ENCODE measurements at places on chromosomes 2 and 18.

DNA sequence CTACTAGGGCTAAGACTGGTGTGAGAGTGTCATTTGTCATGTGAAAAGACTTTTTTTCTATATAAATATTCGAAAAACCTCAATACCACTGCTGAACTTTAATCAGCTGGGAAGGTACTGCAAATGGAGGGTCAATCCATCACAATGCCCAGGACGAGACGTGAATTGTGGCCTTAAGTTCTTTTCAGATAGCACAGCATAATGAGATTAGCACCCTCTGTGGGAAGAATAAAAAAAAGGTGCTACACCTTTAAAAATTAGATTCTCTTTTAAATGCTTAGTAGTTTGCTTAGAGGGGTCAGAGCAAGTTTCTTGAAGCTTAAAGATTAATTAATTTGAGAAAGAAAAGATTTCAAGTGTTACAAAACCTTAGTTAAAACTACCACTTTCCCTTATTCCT is 5.6 kb downstream of the LRRTM1 start:
- no peak for DNase-seq

GRCh38 chr2:157238296-157238695 is 19.2 kb upstream of the GALNT5 start:
- no peak for DNase-seq

DNA sequence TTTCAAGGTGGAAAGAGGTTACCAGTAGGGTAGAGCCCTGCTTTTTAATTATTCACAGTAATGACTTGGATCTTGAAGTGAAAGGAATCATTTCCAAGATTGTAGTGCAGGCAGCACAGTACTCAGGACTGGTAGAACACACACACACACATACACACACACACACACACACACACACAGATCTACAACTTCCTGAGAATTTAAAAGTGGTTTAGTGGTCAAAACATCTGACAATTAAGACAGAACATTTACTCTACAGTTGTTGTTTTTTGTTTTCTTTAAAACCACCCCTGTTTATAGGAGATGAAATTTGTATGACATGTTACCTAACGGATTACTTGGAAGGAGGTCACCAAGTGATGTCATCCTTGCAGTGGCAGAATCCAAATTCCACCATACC is 146.7 kb upstream of the VRK2 start:
- no peak for DNase-seq

DNA sequence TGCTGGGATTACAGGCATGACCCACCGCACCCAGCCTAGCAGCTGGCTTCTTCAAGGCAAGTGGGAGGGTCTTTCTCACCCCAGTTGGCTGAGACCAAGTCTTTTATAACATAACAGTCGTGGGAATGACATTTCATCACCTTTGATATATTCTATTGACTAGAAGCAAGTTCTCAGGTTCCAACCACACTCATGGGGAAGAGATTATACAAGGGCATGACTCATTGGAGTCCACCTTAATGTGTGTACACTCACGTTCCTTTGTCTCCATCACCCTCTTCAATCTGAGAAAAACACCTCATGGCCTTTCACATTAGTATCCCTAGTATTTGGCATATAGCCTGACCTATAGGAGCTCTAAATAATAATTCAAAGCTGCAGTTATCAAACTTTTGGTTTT is 2.8 kb upstream of the BBS5 start:
- no peak for DNase-seq

- DNase-seq: no peak
Measured at GRCh38 chr2:105721991-105722511, 22.7 kb upstream of the NCK2 start.

- DNase-seq: no peak
Measured at GRCh38 chr2:46547223-46548102, 68.1 kb downstream of the TMEM247 start.

GRCh38 chr18:77144451-77145118 is 12.0 kb upstream of the MBP start:
- DNase-seq: no peak

DNA sequence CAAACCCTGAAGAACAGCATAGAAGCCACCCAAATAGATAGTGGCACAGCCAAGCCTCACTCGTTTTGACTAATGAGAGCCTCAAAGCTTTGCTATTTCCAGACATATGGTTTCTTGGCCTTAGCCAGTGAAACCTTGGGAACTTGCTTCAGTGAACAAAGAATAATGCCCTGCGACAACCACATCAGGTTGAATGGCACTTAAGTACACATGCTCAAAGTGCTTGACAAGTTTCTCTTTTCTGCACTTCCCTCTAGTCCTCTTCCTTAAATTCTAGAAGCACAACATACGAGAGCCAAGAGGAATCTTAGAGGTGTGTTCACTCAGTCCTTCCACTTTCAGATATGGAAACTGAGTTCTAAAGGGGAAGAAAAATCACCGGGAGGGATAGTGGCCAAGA is 258.3 kb downstream of the HAUS1 start:
- DNase-seq: no peak

DNA sequence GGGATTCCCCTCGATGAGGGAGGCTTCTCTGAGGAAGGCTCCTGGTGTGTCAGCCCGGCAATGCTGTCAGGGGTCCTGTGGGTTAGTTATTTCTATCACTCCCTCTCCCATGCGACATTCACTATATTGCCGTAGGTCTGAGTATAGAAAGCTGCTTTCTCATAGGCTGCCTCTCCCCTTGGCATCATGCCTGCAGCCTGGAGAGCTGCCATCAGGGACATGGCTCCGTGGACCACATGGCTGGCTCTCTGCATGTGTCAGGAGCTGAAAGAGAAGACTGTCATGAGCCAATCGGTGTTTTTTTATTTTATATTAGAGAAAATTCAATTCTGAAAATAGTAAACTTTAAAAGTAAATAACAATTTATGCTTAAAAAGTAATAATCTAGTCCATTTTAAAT is 198.0 kb downstream of the CDH20 start:
- no peak for DNase-seq

GRCh38 chr18:8439055-8439454 is 170.2 kb upstream of the RAB12 start:
- DNase-seq: no peak

GRCh38 chr2:37892436-37893114 is 32.5 kb upstream of the RMDN2 start:
- DNase-seq: no peak

DNA sequence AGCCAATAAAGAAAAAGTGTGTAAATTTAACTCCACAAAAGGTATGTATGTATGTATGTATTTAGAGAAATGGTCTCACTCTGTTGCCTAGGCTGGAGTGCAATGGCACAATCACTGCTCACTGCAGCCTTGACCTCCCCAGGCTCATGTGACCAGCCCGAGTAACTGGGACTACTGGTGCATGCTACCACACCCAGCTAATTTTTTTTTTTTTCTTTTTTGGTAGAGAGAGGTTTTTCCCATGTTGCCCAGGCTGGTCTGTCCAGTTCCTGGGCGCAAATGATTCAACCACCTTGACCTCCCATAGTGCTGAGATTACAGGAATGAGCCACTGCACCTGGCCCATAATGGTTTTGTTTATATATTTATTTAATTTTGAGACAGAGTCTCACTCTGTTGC is 67.1 kb downstream of the CERKL start:
- no peak for DNase-seq

DNA sequence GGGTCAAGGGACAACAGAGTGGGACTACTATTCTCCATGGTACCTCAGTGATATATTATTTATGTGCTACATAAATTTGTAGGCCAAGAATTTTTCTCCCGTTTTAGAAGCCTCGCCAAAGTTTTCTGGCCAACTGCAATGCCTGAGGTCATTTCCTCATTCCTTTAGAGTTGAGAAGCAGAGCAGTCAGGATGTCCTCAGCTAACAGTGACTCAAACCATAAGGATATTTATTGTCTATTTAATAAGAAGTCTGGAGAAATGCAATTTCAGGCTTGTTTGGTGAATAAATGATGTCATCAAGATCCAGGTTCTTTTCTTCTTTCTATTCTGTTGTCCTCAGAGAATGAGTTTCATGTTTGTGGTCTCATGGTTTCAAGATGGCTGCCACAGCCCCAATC is 91.0 kb downstream of the ADCYAP1 start:
- no peak for DNase-seq

GRCh38 chr18:36365836-36366775 is 68.6 kb downstream of the FHOD3 start:
- no peak for DNase-seq

GRCh38 chr2:218398437-218399390 is 954 bp upstream of the CTDSP1 start:
- peak; percentile 75 for DNase-seq

- DNase-seq: no peak
Measured at GRCh38 chr2:16115291-16115690, 174.9 kb downstream of the MYCN start.

DNA sequence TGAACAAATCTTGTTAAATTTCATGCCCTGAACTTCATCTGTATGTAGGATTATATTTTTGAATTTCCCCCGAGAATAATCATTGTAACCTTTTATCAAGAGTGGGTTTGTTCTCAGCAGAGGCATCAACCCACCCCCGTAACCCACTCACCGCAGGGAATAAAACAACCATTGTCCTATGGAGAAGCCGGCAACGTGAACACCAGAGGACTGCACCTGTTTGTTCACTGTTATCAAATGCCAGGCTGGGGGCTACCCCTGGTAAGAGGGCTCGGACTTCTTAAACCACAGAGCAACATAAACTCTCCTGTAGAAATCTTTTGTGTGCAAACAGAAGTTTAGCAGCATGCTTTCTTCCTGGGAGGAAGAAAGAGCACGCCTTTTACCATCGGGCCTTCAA is 610.4 kb downstream of the ERBB4 start:
- DNase-seq: no peak

- DNase-seq: no peak
Measured at GRCh38 chr2:68365087-68365486, at the start of gene PLEK. TSS of gene PLEK (plus strand) at chr2:68365282. CDS start at chr2:68365352, 70 bp downstream.

GRCh38 chr2:123521854-123522253 is 503.2 kb upstream of the CNTNAP5 start:
- DNase-seq: no peak

- DNase-seq: no peak
Measured at GRCh38 chr2:76861708-76862107, 660.5 kb downstream of the LRRTM4 start.

GRCh38 chr2:203817147-203817546 is 50.4 kb upstream of the CTLA4 start:
- no peak for DNase-seq

GRCh38 chr18:24988253-24988840 is 363.6 kb downstream of the ZNF521 start:
- DNase-seq: no peak

- DNase-seq: no peak
Measured at GRCh38 chr2:16186661-16187481, 246.5 kb downstream of the MYCN start.

- DNase-seq: no peak
Measured at GRCh38 chr2:200922439-200922838, 33.3 kb downstream of the NIF3L1 start.

DNA sequence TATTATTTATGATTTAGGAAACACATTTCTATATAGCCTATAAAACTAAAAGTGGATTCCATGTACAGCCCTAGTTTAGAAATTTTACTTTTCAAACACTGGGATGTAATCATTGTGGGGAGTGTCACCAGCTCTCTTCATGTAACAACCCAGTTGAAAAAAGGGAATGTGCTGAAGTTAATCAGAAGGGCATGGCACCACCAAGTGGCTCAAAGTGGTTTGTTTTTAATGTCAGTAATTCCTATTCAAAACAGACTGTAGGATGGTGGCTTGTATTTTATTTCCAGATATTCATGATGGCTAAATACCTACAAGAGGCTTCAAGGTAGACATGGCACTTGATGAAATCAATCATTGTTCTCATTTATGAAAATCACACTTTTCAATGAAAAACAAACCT is 58.1 kb upstream of the TMEM182 start:
- DNase-seq: no peak

DNA sequence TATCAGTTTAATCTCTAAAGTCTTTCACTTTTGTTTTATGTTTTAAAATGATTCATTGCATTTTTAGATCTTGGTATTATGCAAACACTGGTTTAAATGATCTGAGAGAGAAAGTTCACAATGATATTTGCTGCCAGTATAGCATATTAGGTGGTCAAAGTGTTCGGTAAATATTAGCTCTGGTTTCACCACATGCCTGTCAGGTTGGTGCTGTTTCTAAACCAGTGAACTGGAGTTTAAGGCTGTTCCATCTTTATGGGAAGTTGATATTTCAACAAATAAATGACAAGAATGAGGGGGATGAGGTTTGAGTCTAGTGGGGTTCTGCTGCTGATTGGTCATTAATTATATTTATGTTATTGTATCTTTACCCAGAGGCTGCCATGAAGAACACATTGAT is 436.4 kb downstream of the DCDC2C start:
- no peak for DNase-seq

DNA sequence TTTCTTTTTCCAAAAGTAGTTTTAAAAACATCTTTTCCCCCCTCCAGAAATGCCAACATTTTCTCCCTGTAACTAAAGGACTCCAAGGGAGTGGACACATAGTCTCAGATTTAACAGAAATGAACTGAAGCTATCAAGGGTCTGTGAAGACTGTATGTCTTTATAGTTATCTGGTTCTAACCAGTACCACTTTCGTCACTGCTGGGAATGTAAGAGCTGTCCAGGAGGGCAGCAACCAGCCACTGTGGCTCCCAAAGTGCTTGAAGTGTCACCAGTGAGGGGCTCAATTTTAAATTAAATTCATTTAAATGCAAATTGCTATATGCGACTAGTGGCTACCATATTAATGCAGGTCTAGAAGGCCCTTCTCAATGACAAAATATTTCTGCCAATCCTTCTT is 15.0 kb downstream of the RNF149 start:
- no peak for DNase-seq

DNA sequence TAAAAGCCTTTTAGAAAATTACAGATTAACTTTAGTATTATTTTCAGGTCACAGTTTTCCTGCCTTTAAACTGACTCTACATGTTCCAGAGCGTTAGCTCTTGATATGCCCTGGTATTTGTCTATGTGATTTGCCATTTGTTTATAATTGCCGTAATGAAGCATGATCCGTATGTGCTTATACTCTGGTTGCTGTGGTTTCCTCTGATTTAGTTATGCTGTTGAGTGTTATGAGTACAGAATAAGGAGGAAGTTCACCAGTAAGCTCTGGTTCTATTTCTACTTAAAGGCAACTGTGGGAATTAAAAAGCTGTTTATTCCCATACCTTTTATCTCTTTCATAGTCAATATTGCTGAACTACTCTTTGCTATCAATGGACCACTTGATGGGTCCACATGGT is 123.5 kb downstream of the OSBPL6 start:
- no peak for DNase-seq

GRCh38 chr2:160227293-160227915 is 27.3 kb upstream of the ITGB6 start:
- DNase-seq: no peak

DNA sequence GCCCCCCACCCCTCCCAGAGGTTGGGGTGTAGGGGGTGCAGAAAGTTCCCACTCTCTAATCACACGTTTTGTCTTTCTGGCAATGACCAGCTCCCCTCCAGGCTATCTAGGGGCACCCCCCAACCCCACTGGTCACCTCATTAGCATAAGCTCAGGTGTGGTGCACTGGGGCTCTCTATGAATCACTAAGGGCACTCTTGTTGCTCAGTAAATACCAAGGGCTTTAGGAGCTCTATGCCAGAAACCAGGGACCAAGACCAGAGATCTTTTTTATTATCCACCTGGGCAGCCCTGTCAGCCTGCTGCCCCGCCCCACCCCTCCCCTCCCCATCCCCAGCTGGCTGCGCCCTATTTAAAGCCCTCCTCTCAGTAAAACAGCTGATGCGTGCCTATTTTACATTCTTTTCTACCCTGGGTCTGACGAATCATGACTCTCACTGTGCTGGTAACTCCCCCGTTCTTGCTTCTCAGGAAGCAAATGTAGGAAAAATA is 24.3 kb downstream of the NCK2 start:
- no peak for DNase-seq

- DNase-seq: no peak
Measured at GRCh38 chr2:177771191-177771590, 301.4 kb downstream of the PDE11A start.

Data from activated CD4-positive, alpha-beta T cell treated with anti-CD3 and anti-CD28 coated beads, Interleukin-2, amount 50 U/mL, for 48 hours (primary cell).